Effector memory CD4-positive, alpha-beta T cell (primary cell): ENCODE measurements at places on chromosomes 6 and 20.
A peak's percentile ranks its signal among the peaks of the same experiment; 100 is the strongest.

GRCh38 chr20:14745830-14746229 is 408.4 kb upstream of the FLRT3 start:
- no peak for DNase-seq

GRCh38 chr6:83442752-83443151 is 11.9 kb upstream of the ME1 start:
- no peak for DNase-seq

DNA sequence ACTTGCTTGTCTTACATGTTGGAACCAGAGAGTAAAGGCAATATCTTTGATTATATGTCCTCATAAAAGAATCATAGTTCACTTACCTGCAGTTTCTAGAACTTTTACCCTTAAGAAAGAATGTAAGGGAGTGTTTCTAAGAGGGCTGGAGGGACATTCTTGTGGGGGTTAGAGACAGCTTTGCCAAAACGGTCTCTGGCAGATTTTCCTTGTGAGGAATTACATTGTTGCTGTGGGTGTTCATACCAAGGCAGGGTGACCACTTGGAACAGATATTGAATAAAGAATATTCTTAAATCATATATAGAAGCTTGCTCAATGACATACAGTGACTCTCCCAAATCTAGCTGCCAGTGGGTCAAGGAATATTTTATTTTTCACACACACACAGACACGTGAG is 517.6 kb upstream of the SOX4 start:
- DNase-seq = no peak

DNA sequence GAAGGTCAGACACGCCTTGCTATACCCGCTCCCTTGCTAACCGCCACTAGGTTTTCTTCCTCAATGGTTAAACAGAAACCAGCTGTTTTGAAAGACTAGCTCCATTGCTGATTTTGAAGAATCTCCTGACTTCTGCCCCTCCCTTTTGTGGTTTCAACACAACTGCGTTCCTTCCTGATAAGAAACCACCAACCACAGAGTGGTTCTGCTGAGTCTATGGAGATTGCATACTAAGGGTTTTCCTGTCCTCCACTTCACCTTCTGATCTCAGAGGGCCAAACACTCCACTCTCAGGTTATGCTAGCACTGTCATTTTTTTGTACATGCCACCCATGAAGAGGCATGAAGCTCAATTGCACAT is 207.9 kb downstream of the MYLK4 start:
- peak; percentile 23 for DNase-seq

DNA sequence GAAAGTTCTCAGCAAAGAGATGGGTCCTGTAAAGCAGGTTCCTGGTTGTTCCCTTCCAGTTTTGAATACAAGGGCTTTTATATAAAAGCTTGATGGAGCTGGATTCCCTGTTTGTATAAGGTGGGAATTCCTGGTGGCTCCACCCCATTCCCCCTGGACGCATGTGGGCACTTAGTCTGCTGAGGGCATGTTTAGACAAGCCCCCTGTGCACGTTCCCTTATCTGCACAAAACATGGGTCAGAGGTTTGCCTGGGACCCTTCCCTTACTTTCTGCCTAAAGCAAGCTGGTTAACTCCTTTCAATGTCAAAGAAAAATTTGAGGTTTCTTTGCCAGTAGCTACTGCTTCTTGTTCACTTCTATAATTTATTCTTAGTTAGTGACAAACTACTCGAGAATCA is 181.1 kb downstream of the BCKDHB start:
- no peak for DNase-seq

DNA sequence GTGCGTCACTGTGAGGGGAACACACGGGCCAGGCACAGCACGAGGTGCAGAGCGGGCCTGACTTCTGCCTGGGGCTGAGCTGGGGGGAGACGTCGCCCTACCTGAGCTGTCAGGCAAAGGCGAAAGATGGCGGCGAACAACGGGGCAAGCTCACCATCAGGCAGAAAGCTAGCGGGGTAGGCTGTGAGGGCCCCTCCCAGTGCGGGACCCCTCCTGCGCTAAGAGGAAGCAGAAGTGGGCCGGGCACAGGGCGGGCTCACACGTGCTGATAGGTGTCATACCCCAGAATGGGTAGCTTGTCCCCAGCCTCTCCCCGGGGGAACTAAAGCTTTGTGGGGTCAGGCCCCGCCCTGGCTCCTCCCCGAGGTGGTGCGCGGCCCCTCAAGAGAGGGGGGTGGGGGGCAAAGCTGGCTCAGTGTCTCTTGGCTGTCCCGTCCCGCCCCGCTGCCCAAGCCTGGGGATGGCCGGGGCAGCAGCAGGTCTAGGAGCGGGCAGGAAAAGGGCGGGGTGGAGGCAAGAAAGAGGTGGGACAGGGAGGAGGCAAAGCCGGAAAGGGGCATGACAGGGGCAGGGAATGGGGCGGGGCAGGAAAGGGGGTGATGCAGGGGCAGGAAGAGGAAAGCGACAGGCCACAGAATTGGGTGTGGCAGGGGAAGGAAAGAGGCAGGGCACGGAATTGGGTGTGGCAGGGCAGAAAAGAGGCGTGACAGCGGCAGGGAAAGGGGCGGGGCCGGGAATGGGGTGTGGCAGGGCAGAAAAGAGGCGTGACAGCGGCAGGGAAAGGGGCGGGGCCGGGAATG is 14.7 kb downstream of the UCKL1 start:
- DNase-seq = peak; percentile 82

DNA sequence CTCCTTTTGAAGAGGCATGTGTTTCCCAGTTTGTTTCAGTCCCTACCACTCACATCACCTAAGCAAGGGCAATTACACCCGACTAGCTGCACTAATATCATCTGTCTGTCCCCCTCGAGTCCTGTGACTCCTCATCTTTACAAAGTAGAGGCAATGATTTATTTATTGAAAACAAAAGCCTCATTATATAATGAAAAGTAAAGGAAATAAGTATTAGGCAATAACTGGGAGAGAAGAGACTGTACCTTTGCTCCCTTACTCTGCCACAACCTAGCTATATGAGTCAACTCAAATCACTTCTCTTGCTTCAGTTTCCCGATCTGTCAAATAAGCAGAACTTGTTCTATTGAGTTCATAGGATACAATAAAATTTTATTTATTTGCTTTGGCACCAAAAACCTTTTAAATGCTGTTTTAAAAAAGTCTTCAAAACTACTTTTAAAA is 38.9 kb downstream of the CSNK2A1 start:
- no peak for DNase-seq

GRCh38 chr6:80439721-80440470 is 333.4 kb downstream of the BCKDHB start:
- no peak for DNase-seq

DNA sequence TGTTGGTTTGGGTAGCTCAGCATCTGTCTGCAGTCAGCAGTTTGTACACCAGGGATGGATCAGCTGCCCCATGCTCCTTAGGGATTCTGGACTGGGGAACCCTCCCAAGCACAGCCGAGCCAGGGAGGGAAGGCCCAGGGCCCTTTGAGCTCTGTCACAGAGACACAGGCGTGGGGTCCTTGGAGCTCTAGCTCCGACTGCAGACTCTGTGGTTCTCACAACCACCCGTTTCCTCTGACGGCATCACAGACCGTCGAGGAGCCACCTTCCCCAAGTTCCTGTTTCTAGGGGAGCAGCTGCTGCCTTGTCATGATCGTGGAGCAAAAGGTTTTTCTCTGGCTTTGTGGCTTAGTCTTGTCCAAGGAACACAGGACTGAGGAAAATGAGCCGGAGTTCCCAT is at the start of gene SLA2:
Gene SLA2 (minus strand): TSS at position 199 of the 400 bp plus-strand sequence. CDS start 4,861 bp downstream, outside the sequence.
- peak; percentile 51 for DNase-seq

DNA sequence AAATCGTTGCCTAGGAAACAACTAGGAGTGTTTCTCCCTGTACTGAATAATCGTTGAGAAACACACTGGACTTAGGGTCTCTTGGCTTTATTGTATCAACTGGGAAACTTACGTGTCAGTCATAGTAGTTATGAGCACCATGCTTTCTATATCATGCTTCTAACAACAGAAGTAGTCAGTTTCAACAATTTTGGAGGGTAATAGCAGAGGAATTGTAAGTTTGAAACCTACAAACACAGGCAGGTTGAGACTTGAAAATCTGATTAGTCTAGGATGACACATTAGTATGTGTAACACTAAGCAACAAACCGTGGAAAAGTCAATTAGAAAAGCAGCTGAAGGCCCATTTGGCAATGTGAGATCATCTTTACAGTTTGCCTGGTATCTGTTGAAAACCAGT is 43.9 kb upstream of the FABP7 start:
- DNase-seq = no peak

DNA sequence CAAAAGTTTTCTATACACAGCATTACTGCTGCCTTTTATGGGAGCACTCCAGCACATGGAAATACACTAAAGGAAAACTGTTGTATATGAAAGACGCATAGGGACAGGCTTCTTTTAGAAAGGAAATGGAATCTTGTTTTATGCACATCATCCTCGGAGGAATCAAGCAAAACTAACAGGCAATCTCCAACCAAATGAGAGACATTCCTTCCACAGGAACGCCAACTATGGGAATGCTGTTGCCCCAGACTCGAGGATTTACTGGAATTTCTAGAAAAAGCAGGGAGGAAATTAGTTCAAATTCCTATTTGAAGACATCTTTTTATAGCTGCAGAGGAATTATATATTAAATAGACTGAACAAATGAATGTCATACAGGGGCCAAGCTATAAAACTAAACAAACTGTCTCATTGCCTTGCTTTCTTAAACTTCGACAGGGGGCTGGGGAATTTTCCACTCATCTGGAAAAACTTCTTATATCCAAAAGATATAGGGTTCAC is 52.2 kb downstream of the LYRM4 start:
- no peak for DNase-seq

GRCh38 chr6:10156875-10157274 is 258.0 kb downstream of the TFAP2A start:
- no peak for DNase-seq

- no peak for DNase-seq
Measured at GRCh38 chr6:50185006-50185405, 135.3 kb upstream of the DEFB112 start.

GRCh38 chr20:62149532-62150309 is 6.2 kb downstream of the SS18L1 start:
- DNase-seq = no peak

GRCh38 chr6:84360039-84360438 is 132.6 kb upstream of the CEP162 start:
- no peak for DNase-seq

- DNase-seq = no peak
Measured at GRCh38 chr6:127606131-127606562, 29.2 kb downstream of the C6orf58 start.

- no peak for DNase-seq
Measured at GRCh38 chr6:144349690-144350527, 64.8 kb downstream of the UTRN start.

DNA sequence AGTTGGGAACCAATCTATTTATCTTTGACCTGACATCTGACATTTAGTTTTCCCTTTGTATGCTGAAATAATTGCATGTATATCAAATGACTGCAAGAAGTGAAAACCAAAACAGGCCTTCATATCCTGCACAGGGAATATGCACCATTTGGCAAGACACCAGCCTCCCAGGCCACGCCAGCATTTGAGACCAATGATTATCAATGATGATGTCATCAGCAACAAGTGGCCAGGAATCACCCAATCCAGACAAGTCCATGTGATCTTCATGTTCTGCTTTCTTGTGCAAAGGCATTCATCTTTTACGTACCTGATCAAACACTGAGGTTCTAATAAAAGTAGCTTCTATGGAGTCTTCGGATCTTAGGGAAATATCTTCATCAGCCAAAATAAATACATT is 107.4 kb upstream of the TENT5A start:
- DNase-seq = no peak

GRCh38 chr6:75489025-75489424 is 4.6 kb downstream of the FILIP1 start:
- no peak for DNase-seq

DNA sequence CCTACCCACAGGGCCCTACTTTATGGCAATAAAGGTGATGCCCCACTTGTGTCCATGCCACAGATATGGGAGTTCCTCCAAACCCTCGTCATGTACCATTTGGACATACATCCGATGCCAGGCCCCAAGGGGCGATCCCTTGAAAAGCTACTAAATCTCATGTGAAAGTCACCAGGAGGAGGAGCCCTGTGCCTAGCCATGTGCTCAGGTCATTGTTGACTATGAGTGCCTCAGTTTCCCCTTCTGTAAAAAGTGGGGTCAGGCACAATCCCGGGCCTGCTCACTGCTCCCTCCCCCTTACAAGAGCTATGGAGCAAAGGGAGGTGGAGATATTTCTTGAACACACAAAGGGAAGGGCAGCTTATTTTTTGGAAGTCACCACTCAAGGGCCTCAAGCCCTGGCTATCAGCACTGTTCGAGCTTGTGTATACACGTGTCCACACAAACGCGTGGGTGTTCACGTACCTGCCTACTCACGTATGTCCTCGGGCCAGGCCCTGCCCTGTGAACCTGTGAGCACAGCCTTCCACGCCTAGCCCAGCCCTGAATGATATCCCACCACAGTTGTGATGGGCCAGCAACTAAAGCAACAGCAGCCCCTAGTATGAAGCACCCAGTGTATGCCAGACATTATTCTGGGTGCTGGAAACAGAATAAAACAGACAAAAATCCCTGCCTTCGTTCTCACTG is 1.9 kb downstream of the ACTL10 start:
- DNase-seq = no peak

- DNase-seq = no peak
Measured at GRCh38 chr6:66245231-66245630, 538.2 kb upstream of the EYS start.

DNA sequence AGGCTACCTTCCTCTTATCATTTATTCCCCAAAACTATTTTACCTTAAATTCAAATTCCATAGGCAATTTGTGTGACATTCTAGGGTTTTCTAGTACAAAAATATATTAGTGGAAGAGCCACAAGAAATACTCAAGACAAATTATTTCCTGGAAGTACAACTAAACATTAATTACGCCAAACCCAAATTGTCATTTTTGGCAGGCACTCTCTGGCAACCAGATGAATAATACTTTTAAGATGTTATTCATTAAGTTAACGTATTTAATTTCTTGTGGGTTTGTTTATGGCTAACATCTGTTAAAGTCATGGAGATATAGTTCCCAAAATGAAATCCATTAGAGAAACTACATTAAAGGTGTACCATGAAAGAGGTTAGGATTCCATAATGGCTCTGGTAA is 40.5 kb downstream of the HMGN3 start:
- DNase-seq = no peak

DNA sequence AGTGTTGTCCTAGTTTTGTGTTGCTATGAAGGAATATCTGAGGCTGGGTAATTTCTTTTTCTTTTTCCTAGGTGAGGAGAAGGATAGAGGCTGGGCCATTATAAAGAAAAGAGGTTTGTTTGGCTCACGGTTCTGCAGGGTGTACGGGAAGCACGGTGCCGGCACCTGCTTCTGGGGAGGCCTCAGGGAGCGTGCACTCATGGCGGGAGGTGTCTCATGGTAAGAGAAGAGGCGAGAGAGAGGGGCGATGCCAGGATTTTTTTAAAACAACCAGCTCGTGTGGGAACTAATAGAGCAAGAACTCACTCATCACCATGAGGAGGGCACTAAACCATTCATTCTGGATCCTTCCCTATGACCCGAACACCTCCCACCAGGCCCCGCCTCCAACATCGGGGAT is 14.2 kb upstream of the NPBWR2 start:
- DNase-seq = no peak

- no peak for DNase-seq
Measured at GRCh38 chr6:32313964-32314363, 57.7 kb downstream of the TSBP1 start.

- no peak for DNase-seq
Measured at GRCh38 chr6:148316308-148316707, 26.3 kb upstream of the SASH1 start.

GRCh38 chr6:48994811-48995210 is 468.2 kb downstream of the MMUT start:
- no peak for DNase-seq

GRCh38 chr6:37027036-37027720 is 21.7 kb downstream of the FGD2 start:
- DNase-seq = no peak

- DNase-seq = no peak
Measured at GRCh38 chr6:46246081-46246480, 75.3 kb upstream of the ENPP5 start.
